ENCODE measurements at places on chromosomes 13 and 19.

DNA sequence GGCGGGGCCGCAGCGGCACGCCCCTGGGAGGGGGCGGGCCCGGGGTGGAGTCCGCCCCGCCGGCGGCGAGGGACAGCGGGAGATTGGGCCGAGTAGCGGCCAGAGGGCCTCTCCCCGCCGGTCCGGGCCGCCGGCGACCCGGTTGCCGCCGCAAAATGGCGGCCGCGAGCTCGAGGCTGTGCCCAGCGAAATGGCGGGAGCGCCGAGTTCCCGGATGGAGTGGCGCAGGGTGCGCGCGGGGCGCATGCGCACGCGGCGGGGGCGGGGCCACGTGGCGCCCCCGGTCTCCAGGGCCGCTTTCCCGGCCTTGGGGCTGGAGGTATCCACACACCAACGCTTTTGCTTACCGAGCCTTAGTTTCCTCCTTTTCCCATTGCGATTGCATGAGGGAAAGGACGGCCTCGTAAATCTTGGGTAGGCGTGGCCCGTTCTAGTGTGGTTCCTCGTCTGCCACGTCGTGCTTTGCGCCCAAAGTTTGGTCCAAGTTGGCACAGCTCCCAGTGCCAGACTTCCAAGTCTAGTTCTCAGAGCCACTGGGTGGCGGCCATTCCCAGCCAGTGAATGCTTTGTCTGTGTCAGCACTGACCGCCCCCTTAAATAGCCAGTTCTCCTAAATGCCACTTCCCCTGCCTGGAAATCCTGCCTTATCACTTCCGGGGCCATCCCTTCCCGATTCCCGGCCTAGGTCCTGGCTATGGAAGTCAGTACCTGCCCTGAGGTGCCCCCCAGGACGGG is 513 bp downstream of the CIRBP start:
- peak; percentile 5 for ATAC-seq

DNA sequence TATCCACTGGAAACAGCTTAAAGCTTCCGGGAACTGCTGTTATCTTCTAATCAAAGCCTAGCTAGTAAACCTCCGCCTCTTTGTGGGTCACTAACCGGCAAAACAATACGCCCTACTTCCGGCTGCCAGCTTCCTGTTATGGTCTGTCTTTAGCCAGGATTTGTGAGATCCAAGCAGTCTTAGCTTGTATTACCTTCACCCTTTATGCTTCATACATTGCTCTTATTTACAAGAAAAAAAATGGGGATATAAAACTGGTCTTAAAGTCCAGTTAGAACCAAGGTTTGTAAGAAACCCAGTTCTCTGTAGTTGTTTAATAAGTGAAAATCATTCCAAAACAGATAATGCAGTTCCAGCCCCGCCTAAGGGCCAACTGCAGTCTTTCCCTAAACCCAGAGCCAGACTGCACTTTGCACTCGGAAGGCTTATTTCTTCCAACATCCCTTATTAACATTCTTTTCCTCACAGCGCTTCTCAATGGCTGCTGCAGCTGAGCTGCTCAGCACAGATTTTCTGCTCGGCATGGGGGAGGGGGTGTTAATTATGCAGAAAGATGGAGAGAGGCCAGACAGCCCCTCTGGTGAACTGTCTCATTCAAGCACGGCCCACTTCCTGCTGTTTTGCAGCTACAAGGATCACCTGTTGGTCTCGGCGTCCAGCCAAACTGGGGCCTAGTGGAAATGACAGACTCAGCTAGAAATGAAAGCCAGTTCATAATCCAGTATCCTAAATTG is 368.4 kb downstream of the KLF12 start:
- no peak for ATAC-seq

DNA sequence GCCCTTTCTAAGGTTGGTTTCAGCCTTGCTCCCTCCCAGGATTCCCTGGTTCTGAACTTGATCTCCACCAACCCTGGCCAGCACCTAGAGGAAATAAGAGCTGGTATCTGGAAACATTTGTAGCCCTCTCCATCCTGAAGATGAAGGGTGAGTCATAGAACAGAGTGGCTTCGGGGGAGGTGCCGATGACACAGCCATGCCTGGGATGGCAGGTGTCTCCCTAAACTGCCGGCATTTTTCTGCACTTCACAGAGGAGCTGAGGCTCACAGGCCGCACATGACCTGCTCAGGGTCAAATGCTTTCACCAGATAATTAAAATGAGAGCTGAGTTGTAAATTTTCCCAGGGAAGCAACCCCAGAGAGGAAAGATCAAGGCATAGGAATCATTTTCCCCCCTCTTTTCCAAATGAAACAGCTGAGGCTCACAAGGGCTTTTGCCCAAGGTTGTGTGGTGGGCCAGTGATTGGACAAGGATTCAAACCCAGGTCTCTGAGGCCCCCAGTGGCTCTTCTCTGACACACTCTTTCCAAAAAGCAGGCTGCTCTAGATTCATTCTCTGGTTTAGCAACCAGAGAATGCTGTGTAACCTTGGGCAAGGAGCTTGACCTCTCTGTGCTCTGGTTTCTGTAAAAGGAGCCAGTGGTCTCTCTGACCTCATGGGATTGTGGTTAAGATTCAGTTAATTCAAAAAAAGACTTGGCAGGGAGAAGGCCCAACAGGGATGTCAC is 1.2 kb upstream of the SLC25A42 start:
- ATAC-seq: no peak

DNA sequence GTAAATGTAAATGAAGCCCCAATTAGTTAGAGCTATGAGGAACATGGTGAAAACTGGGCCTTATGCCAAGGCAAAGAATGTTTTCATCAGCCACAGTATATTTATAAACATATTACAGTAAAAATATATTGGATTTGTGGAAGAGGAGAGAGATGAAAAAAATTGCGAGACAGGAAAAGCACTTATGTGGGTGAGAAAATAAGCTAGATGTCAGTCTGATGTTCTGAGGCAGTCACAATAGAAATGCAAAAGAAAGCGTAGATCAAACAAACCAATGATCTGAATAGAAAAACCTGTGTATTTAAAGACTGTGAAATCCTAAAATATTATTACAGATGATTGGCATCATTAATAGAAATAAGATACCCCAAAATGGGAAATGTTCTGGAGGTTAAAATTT is 1332.5 kb downstream of the SLITRK5 start:
- ATAC-seq: no peak

- no peak for ATAC-seq
Measured at GRCh38 chr13:79432086-79432485, 26.0 kb upstream of the RBM26 start.

GRCh38 chr19:57267291-57267690 is 13.0 kb upstream of the ZNF460 start:
- no peak for ATAC-seq

DNA sequence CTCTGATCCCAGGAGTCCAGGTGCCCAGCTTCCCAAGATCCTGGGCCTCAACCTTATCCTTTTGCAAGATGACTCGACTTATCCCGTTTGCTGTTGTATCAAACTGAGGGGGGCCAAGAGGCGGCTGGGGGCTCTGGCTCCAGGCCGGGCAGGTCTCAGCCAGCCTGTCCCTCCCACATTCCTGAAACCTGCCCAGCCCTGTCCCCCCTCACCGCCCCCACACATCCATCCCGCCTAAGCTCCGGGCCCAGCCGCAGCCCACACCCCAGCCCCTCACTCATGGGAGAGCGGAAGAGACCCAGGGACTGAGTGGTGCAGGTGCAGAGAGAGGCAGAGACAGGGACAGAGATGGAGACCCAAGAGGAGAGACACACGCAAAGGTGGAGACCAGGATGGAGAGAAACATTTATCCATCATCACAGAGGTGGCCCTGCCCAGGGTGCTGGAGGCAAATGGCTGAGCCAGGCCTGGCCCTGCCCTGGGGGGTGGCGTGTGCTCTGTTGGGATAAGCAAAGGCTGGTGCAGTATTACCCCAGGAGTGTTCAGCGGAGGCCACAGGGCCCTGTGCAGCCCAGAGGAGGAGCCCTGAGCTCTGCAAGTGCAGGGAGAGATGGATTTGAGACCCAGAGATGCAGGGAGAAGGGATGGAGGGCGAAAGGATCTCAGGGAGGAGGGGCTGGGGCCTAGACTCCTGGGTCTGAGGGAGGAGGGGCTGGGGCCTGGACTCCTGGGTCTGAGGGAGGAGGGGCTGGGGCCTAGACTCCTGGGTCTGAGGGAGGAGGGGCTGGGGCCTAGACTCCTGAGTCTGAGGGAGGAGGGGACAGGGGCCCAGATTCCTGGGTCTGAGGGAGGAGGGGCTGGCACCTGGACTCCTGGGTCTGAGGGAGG is 1.6 kb downstream of the BCAM start:
- ATAC-seq: no peak
